ENCODE measurements at places on chromosomes 11 and 22. TPM values are rescaled to one million over a fixed set of nuclear protein-coding genes. Genes with fewer than 3 reads are reported as not detected.

DNA sequence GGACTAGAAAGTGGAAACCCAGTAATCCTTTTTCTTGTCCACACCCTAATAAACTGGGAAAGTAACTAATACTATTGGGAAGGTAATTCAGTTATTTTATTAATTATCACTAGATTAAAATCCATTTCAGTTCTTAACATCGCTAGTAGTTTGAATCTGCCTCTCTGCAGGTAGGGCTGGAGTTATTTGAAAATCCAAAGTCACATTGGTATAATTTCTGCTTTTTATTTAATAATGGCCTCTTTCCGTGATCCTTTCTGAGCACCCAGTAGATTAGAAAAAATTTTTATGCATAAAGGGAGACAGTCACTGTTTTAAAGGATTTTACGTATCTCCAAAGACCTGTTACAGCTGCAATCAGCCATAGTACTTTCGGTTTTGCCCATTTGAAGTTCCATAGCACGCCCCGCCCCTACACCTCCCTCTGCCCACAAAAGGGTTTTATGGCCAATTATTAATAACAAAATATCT, 605 bp upstream of the COPB1 start:
- peak; percentile 60 for DNase-seq

- no peak for DNase-seq
Measured at GRCh38 chr22:32572741-32573500, 98.3 kb downstream of the FBXO7 start.

DNA sequence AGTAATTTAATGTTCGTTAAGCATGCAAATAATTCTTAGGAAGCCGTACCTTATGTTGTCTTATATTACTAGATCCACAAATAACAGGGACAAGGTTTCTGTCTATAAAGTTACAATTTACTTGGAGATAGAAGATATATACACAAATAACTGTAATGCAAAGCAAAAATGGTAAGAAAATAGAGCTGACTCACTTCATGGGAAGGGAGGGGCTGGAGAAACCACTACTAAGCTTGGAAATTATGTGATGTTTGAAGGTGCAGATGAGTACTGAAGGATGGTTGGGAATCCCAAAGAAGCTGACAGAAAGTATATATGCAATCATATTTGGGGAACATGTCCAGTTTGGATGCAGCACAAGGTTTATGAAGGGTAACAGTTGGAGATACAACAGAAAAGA, 4.0 kb downstream of the NPAT start:
- no peak for DNase-seq

- no peak for DNase-seq
Measured at GRCh38 chr11:110774138-110775014, 62.1 kb upstream of the ARHGAP20 start.

MS4A3 gene
- total RNA-seq, result not detected
